H4 (cell line): ENCODE measurements at places on chromosomes 7 and 10. TPM values are rescaled to one million over a fixed set of nuclear protein-coding genes. Genes with fewer than 3 reads are reported as not detected.

Gene ANKRD1
- total RNA-seq: 5.8 and 6.0 TPM in 2 replicates

Gene MYL10
- total RNA-seq: not detected in 2 replicates

Gene FAM25G
- total RNA-seq: not detected in 2 replicates

Gene SPDYE2
- not detected in 2 replicates for total RNA-seq

Gene NPC1L1
- 0.10 TPM in 1 of 2 replicates, not detected in the other for total RNA-seq

Gene NRG3
- total RNA-seq: not detected in 2 replicates

Gene ZNF425
- 0.88 and 1.7 TPM in 2 replicates for total RNA-seq

Gene BTRC
- total RNA-seq: 9.2 and 9.3 TPM in 2 replicates

Gene GNG11
- 57.1 and 58.5 TPM in 2 replicates for total RNA-seq

Gene BMS1
- 15.4 and 19.2 TPM in 2 replicates for total RNA-seq

Gene KNDC1
- 0.39 and 1.6 TPM in 2 replicates for total RNA-seq

Gene GFRA1
- total RNA-seq: 1.7 and 2.6 TPM in 2 replicates

Gene OPN1SW
- total RNA-seq: not detected in 2 replicates

Gene FAM25A
- not detected in 2 replicates for total RNA-seq

Gene ITGA8
- total RNA-seq: 9.2 and 17.2 TPM in 2 replicates

Gene CALHM1
- total RNA-seq: not detected in 2 replicates

Gene NUTM2E
- total RNA-seq: not detected in 2 replicates

Gene COL1A2
- 0.46 and 2.2 TPM in 2 replicates for total RNA-seq
